ENCODE measurements at places on chromosomes 11 and 22.

- no peak for ATAC-seq
These were observed 8.0 kb downstream of the NEAT1 start for GRCh38 chr11:65430406-65431217.

DNA sequence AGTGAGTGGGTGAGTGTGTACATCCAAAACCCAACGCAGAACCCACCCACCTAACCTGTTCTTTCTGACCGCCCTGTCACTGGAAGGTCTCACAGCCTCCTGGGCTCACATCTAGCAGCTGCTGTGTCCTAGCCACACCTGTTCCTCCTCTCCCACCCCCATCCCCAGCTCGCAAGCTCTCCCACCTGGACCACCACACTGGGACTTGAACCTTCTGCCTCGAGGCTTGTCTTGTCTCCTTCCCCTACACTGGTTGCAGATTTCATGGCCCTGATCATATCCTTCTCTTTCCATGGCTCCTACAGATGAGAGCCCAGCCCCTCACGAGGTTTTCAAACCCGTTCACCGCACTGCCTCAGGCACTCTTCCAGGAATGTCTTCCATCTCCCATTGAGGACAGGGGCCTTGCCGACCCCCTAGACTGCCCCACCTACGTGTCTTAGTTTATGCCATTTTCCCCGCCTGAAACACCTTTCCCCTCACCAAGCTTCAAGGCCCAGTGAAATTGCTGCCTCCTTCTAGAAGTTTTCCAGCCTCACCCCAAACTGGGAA, 6.7 kb downstream of the IFITM10 start:
- no peak for ATAC-seq

GRCh38 chr11:61610905-61611304, 30.0 kb upstream of the SYT7 start:
- no peak for ATAC-seq

DNA sequence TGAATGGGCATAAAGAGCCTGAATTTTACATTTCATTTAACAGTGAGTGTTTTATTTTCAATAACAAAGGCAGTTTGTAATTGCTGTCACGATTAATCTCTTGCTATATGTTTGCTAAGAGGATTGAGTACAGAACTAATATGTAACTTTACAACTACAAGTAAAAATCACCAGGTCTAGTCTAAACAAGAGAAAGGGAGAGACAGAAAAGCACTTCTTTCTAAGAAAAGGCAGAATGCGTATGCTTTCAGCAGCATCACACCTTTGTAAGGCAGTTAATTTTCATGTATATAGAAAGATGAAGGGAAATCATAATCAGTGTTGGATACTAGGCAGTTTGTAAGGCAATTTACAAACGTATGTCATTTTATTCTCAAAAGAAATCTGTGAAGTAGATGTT, 169.8 kb downstream of the NELL1 start:
- ATAC-seq: no peak

- no peak for ATAC-seq
These were observed 27.1 kb downstream of the HPS5 start for GRCh38 chr11:18294862-18295261.

DNA sequence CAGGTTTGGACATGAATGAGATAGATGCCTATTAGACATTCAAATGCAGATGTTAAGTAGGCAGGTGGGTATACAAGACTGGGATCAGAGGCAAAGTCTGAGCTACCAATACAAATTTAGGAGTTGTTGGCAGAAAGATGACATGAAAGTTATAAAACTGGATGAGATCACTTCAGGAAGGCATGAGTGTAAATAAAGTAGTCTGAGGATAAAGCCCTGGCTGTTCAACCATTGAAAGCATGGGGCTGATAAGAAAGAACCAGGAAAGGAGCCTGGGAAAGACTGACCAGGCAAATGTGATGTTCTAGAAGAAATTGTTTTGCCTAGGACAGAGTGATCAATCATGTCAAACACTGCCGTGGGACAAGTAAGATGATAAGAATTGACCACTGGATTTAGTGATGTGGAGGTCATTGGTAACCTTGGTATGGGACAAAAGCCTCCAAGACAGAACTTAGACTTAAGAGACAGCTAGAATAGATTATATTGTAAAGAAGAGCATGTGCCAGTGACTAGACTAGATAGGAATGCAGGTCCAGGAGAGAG, 98.5 kb downstream of the EHF start:
- no peak for ATAC-seq

DNA sequence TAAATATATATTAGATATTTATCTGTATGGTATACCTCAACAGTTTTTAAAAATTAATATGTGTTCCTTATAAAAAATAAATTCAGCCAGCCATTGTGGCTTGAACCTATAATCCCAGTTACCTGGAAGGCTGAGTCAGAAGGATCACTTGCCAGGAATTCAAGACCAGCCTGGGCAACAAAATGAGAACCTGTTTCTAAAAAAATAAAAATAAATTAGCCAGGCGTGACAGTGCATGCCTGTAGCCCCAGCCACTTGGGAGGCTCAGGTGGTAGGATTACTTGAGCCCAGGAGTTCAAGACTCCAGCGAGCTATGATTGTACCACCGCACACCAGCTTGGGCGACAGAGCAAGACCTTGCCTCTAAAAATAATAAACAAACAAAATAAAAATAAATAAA, 54.9 kb downstream of the PHF21A start:
- peak; percentile 92 for ATAC-seq

- ATAC-seq: peak; percentile 24
These were observed 13.8 kb downstream of the TOM1 start for GRCh38 chr22:35313311-35314121.

- no peak for ATAC-seq
These were observed 38.5 kb downstream of the LRP5 start for GRCh38 chr11:68350759-68351449.

- no peak for ATAC-seq
These were observed 33.4 kb upstream of the API5 start for GRCh38 chr11:43278193-43278956.

- no peak for ATAC-seq
These were observed 388.8 kb upstream of the B3GAT1 start for GRCh38 chr11:134800826-134801225.

DNA sequence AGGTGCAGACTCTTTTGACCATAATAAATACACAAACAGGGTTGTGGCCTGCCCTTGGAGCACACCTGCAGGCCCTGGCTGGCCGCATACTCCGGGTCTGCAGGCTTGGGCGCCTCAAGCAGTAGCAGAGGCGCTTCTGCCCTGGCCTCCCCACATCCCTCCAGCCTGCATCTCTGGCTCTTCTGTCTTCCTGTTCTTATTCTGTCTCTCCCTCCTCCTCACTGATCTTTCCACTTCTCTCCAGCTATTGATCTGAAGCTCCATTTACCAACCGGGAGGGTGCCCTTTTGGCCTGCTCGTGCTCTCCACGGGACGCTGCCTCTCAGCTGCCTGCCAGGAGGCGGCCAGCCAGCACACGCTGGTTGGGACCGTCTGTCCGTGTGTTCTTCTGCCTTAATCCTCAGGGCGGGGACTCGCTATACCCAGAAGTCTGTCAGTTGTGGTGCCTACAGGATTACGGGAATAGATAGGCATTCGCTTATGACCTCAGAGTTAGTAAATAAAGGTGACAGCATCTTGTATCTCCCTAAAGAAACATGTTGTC, 5.2 kb downstream of the UPB1 start:
- peak; percentile 91 for ATAC-seq

- ATAC-seq: no peak
These were observed 2.1 kb downstream of the SSTR3 start for GRCh38 chr22:37210041-37210803.

Data from esophagus mucosa (tissue), 1 donor.